Activated T-cell treated with anti-CD3 and anti-CD28 coated beads, Interleukin-2, amount 50 U/mL, for 72 hours (primary cell): ENCODE measurements at places on chromosomes 5 and 9.
A peak's percentile ranks its signal among the peaks of the same experiment; 100 is the strongest.

GRCh38 chr9:19342947-19343346 is 37.1 kb downstream of the RPS6 start:
- DNase-seq, result no peak
- H3K4me1 ChIP-seq, result no peaks in the 10 kb centered on the region
- H3K27me3 ChIP-seq, result no peaks in the 10 kb centered on the region
- no peak overlapping the region for H3K4me3 ChIP-seq
- H3K27ac ChIP-seq, result no peak overlapping the region

DNA sequence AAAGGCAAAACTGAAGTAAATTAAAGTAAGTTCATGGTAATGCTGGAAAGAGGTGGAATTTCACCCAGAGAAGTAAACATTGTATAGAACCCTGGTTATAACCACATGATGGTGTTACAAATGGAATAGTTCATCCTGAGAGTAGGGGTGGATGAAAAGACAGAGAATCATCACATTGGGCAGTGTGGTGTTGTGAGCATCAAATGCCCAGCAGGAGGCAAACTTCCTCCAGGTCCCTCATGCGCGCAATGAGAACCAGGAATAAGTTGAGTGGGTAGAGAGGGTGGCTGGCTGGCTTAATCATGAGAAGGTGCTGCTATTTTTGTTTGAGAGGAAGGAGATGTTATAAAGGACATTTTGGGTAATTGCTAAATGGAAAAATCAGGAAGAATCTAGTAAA is 163.3 kb upstream of the HMHB1 start:
- H3K4me1 ChIP-seq, result peaks cover 25% of the 10 kb centered on the region
- H3K36me3 ChIP-seq, result no peaks in the 10 kb centered on the region
- DNase-seq, result no peak
- no peak overlapping the region for H3K27ac ChIP-seq

- H3K4me1 ChIP-seq, result peaks cover 6% of the 10 kb centered on the region
- no peak overlapping the region for H3K4me3 ChIP-seq
- peaks cover 31% of the 10 kb centered on the region for H3K27me3 ChIP-seq
- DNase-seq, result no peak
Measured at GRCh38 chr5:600886-601541, 11.1 kb upstream of the CEP72 start.

GRCh38 chr5:137688210-137688840 is 47.6 kb downstream of the KLHL3 start:
- H3K27ac ChIP-seq, result no peak overlapping the region
- DNase-seq, result no peak
- H3K27me3 ChIP-seq, result no peaks in the 10 kb centered on the region

GRCh38 chr5:58987193-58987592 is 404.3 kb downstream of the RAB3C start:
- DNase-seq, result no peak
- H3K4me3 ChIP-seq, result no peak overlapping the region
- H3K36me3 ChIP-seq, result peaks cover 14% of the 10 kb centered on the region
- no peak overlapping the region for H3K27ac ChIP-seq
- no peaks in the 10 kb centered on the region for H3K27me3 ChIP-seq
- H3K4me1 ChIP-seq, result no peaks in the 10 kb centered on the region

DNA sequence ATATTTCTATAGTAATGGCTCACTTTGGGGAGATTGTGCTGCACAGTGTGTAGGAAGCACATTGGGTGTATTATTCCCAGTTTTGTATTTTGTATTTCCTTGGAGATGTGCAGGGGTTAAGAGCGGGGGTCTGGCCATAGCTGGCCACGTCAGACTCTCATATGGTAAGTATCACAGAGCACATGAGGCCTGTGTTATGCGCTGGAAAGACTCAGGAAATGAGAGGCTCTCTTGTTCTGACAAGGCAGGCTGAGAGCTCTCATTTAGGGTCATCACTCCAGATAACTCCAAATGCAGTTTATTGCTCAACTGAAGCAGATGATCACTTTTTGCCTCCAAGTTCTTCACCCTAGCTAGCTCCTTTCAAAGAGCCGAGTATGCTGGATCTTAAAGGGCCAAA is 205.7 kb downstream of the NTRK2 start:
- H3K36me3 ChIP-seq, result no peaks in the 10 kb centered on the region
- no peak overlapping the region for H3K4me3 ChIP-seq
- DNase-seq, result no peak
- H3K27ac ChIP-seq, result no peak overlapping the region

DNA sequence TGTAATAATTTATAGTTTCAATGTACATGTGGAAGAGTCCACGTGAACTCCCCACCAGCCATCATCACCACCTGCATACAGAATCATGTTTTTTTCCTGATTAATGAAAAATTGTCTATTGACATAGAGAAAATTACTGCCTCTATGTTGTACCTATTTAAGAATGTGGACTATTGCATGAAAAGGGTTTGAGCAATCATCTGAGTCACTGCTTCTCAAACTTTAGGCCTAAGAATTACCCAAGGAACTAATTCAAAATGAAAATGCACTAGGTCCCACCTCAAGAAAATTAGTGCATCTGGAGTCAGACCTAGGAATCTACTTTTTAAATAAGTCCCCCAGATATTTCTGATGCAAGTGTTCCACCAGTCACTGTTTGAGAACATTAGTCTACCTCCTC is 709.3 kb downstream of the MAT2B start:
- H3K36me3 ChIP-seq, result no peaks in the 10 kb centered on the region
- no peak overlapping the region for H3K27ac ChIP-seq
- H3K4me3 ChIP-seq, result no peak overlapping the region
- no peak for DNase-seq
- H3K4me1 ChIP-seq, result no peaks in the 10 kb centered on the region

- H3K4me3 ChIP-seq, result no peak overlapping the region
- DNase-seq, result no peak
- H3K36me3 ChIP-seq, result peaks cover 1% of the 10 kb centered on the region
Measured at GRCh38 chr5:179242676-179243075, 102.6 kb downstream of the ADAMTS2 start.

DNA sequence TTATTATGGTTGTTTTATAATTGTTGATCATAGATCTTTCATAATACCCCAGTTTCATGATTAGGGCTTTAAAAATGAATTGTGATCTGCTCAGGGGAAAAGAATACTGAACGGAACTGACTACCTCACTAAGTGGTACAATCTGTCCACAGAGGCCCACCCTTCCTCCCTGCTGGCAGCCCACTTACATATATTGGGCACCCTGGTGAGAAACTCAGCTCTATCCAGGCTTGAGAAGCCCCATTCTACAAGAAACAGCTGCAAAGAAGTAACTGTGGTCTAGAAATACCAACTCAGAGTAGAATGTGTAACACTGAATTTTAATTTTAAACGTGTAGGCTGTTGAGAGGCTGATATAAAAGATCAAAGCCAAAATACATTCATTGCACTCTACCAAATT is 46.9 kb downstream of the TSSK1B start:
- no peak for DNase-seq
- H3K36me3 ChIP-seq, result no peaks in the 10 kb centered on the region
- H3K27me3 ChIP-seq, result peaks cover 20% of the 10 kb centered on the region
- no peaks in the 10 kb centered on the region for H3K4me1 ChIP-seq
- H3K4me3 ChIP-seq, result no peak overlapping the region
- no peak overlapping the region for H3K27ac ChIP-seq

- peaks cover 33% of the 10 kb centered on the region for H3K36me3 ChIP-seq
- H3K4me3 ChIP-seq, result peak overlapping the region; percentile 91
- peaks cover 57% of the 10 kb centered on the region for H3K4me1 ChIP-seq
- peak overlapping the region; percentile 93 for H3K27ac ChIP-seq
Measured at GRCh38 chr5:143402017-143402552, 1.4 kb downstream of the NR3C1 start.

- no peaks in the 10 kb centered on the region for H3K36me3 ChIP-seq
- H3K4me3 ChIP-seq, result no peak overlapping the region
- no peak for DNase-seq
- no peak overlapping the region for H3K27ac ChIP-seq
- H3K27me3 ChIP-seq, result no peaks in the 10 kb centered on the region
Measured at GRCh38 chr5:92180391-92180790, 797.3 kb upstream of the ARRDC3 start.

DNA sequence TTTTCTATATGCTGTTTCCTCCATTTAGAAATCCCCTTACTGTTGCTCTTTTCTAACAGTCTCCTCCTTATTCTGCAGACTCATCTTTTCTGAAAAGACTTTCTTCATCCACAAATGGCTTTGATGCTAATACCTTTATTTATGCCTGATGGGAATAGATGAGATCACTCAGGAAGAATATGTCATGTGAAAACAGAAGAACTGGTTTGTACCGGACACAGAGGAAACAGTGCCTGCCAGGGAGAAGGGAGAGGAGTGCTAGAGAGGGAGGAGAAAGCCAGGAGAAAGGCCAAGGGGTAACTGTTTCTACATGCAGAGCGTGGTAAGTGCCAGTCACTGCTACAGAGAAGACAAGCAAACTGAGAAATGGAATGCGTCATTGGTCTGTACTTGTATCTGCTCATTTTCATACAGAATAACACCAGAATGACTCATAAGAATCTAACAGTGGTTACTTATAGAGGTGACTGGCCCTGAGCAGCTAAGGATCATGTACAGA is 45.9 kb upstream of the PJA2 start:
- peak overlapping the region; percentile 72 for H3K4me3 ChIP-seq
- peak; percentile 19 for DNase-seq
- H3K27me3 ChIP-seq, result peaks cover 12% of the 10 kb centered on the region
- peak overlapping the region; percentile 35 for H3K27ac ChIP-seq

DNA sequence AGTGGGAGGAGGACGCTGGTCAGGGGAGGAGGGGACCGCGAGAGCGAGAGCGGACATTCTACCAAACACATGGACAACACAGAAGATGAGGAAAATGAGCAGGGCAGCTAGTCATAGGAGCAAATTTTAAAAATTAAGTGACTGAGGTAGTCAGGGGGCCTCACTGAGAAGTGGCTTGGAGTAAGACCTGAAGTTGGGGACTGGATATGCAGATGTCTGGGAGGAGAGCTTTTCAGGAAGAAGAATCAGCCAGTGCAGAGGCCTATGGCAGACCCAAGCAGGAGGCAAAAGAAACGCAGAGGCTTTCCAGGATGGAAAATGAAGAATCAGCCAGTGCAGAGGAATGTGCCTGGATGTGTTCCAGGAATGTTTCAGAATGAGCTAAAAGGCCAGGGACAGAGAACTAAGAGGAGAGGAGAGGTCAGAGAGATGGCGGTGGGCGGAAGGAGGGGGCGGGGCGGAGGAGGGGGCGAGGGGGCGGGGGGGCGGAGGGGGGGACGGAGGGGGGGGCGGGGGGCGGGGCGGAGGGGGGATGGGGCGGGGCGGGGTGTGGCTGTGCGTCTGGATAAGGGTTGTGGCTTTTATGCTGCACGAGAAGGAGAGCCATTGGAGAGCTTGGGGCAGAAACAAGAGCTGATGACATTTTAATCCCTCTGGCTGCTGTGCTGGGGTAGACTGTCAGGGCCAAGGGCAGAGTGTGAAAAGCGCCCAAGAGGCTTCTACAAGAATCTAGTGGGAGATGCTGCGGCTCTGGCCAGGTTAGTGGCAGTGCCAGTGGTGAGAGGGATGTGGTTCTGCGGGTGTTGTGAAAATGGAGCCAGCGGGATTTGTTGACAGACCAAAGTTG is 129.6 kb downstream of the KCNIP1 start:
- DNase-seq, result no peak
- peaks cover 16% of the 10 kb centered on the region for H3K27me3 ChIP-seq
- H3K27ac ChIP-seq, result no peak overlapping the region

GRCh38 chr9:125852386-125852785 is 105.2 kb downstream of the PBX3 start:
- DNase-seq, result no peak
- peaks cover 23% of the 10 kb centered on the region for H3K4me1 ChIP-seq
- no peaks in the 10 kb centered on the region for H3K36me3 ChIP-seq
- no peaks in the 10 kb centered on the region for H3K27me3 ChIP-seq

- H3K4me1 ChIP-seq, result peaks cover 17% of the 10 kb centered on the region
- no peak overlapping the region for H3K27ac ChIP-seq
- peak; percentile 74 for DNase-seq
- no peaks in the 10 kb centered on the region for H3K36me3 ChIP-seq
Measured at GRCh38 chr5:176611435-176611834, 1.5 kb upstream of the GPRIN1 start.

DNA sequence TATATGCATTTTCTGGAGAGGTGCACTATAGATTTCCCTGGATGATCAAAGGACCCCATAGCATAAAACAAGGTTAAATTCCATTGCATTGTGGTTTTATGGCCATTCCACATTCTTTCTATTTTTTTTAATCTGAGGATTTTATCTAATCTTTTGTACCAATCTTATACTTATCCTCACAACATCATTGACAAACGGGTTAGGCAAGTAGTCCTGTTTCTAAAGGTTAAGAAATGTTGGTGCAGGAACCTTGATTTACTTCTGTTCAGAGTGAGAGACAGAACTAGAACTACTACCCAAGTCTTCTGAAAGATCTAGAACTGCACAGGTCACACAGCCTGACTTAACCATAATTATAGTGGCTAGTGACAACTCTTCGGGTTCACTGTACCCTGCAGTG is 5.7 kb upstream of the DAB2 start:
- H3K36me3 ChIP-seq, result no peaks in the 10 kb centered on the region
- no peak overlapping the region for H3K4me3 ChIP-seq
- peaks cover 5% of the 10 kb centered on the region for H3K4me1 ChIP-seq
- DNase-seq, result no peak
- no peak overlapping the region for H3K27ac ChIP-seq

DNA sequence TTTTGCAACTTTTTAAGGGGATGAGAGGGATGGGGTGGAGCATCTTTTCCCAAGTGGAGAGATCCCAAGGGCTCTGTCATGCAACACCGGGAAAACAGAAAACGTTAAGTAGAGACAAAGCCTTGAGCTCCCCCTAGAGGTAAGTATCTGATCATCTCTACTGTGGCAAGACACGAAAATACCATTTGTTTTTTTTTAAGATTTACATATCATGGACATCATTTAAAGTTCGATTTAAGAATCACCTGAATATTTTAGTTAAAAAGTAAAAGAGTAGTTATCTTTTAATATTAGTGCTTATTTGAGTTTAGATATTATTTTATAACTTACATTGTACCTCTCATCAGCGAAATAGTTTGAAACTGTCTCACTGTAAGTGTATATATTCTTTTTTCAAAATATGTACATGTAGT is 200.4 kb downstream of the LRRC70 start:
- DNase-seq, result no peak
- no peaks in the 10 kb centered on the region for H3K4me1 ChIP-seq
- no peaks in the 10 kb centered on the region for H3K27me3 ChIP-seq
- no peak overlapping the region for H3K4me3 ChIP-seq

- H3K4me1 ChIP-seq, result no peaks in the 10 kb centered on the region
- H3K27me3 ChIP-seq, result no peaks in the 10 kb centered on the region
- no peak overlapping the region for H3K4me3 ChIP-seq
- DNase-seq, result no peak
- H3K27ac ChIP-seq, result no peak overlapping the region
Measured at GRCh38 chr5:83750749-83751148, 30.1 kb upstream of the HAPLN1 start.

- no peak overlapping the region for H3K27ac ChIP-seq
- peaks cover 5% of the 10 kb centered on the region for H3K27me3 ChIP-seq
- no peak for DNase-seq
Measured at GRCh38 chr9:32665101-32665500, 29.6 kb upstream of the TAF1L start.

- peak overlapping the region; percentile 80 for H3K27ac ChIP-seq
- H3K4me3 ChIP-seq, result peak overlapping the region; percentile 72
- peaks cover 2% of the 10 kb centered on the region for H3K36me3 ChIP-seq
- DNase-seq, result no peak
- peaks cover 56% of the 10 kb centered on the region for H3K27me3 ChIP-seq
Measured at GRCh38 chr9:104984948-104985347, 57.0 kb upstream of the ABCA1 start.
